ENCODE measurements at places on chromosomes 11 and 22. TPM values are rescaled to one million over a fixed set of nuclear protein-coding genes. Genes with fewer than 3 reads are reported as not detected.
A peak's percentile ranks its signal among the peaks of the same experiment; 100 is the strongest.

DNA sequence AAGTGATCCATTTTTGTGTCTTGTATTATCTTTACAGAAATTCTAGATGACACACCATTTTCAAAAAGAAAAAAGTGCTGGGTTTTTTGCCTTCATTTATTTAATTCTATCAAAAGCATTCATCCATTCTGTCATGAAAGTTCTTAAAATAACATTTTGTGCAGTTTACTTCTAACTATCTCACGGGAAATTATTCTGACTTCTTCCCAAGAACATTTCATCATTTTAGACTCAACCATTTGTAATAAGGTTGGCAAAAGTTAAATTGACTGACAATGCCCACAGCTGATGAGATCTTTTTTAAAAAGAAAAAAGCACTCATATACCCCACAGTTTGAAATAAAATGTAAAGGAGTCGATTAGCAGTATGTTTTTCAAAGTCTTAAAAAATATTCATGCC lies 68.5 kb downstream of the SBF2 start:
- H3K36me3 ChIP-seq = no peaks in the 10 kb centered on the region
- no peaks in the 10 kb centered on the region for H3K4me1 ChIP-seq
- H3K4me3 ChIP-seq = no peak overlapping the region
- no peak for DNase-seq

DNA sequence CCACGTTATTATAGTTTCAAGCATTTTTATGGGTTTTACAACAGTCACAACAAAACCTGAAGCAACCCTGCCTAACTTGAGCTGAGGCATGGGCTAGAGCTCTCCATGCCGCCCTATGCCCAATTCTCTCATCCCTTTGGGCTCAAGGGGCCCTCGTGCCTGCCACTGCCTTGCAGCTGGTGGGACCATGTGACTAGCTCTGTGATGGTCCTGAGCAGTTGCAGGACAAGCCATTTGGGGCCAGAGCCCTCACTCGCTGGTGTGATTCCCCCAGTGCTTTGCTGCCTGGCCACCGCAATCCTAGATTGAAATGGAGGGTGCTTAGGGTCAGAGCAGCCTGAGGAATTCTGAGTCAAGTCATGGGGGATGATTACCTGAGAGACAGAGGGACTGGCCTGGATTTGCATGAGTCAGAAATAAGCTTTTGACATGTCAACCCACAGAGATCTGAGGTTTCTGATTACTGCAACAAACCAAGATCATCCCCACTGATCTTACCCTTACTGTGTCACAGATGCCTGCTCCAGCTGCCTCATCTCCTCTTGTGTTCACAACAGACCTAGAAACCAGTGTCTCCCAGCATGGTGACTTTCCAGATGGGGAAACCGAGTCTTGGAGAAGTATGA lies 323.7 kb downstream of the BRD1 start:
- no peaks in the 10 kb centered on the region for H3K36me3 ChIP-seq
- no peak overlapping the region for H3K27ac ChIP-seq
- H3K4me3 ChIP-seq = no peak overlapping the region
- DNase-seq = no peak

DNA sequence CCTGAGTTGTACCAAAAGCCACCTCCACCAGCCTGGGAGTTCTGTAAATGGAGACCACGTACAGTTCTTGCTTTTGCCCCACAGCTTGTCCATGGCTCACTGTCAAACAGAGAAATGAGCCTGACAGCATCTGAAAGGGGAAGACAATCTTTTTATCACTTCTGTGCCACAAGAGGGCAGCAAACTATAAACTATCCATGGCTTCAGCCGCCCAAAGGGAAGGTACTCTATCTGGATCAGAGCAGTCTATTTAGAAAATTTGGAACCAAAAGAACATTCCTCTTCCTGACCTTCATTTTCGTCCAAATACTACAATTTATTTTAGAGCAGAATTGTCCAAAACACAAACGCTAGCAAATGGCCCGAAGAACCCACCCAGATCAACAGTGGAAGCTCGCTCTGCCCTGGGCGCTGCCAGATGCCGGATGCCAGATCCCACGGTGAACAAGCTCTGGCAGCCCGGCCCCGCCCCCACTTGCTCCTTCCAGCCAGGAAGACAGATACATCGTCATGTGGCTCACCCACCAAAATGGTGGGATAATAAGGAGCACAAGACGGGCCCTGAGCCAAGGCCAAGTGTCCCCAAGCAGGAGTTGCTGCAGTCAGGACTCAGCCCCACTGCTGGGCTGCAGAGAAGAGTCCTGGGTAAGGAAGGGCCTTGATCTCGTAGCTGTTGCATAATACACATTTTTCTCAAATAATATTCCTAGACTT lies 23.9 kb upstream of the SCGB1A1 start:
- H3K27me3 ChIP-seq = no peaks in the 10 kb centered on the region
- H3K36me3 ChIP-seq = no peaks in the 10 kb centered on the region
- H3K27ac ChIP-seq = no peak overlapping the region
- H3K4me3 ChIP-seq = no peak overlapping the region

DNA sequence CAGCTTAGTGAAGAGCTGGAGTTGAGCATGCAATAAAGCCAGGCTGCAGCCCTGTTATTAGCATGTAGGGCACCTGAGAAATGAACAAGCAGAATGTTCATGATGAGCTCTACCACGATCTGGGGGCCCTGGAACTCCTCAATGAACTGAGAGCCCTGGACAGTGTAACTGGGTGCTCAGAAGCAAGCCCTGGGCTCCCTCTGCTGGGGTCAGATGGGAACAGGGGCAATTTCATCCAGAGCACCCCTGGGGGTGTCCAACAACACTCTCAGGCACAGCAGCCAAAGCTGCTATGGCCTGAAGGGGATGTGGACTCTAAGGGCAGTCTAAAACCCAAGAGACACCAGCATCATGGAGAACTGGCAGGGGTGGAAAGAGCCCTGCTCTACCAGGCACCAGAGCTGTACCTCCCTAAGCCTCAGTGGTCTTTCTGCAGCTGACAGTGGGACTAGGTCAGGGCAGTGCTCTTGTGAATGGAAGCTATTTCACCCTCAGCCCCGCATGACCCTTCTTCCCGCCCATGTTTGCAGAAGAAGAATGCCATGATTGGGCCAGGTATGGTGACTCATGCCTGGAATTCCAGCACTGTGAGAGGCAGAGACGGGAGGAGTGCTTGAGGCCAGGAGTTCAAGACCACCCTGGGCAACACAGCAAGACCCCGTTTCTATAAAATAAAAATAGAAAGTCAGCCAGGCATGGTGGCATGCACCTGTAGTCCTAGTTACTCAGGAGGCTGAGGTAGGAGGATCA lies 28.9 kb downstream of the THOC5 start:
- H3K36me3 ChIP-seq = peaks cover 87% of the 10 kb centered on the region
- H3K27me3 ChIP-seq = no peaks in the 10 kb centered on the region
- no peak overlapping the region for H3K4me3 ChIP-seq

GRCh38 chr22:23053051-23053707 lies 17.1 kb upstream of the GNAZ start:
- H3K36me3 ChIP-seq = no peaks in the 10 kb centered on the region
- DNase-seq = no peak
- no peaks in the 10 kb centered on the region for H3K27me3 ChIP-seq
- H3K4me3 ChIP-seq = no peak overlapping the region
- no peaks in the 10 kb centered on the region for H3K4me1 ChIP-seq
- H3K27ac ChIP-seq = no peak overlapping the region

DNA sequence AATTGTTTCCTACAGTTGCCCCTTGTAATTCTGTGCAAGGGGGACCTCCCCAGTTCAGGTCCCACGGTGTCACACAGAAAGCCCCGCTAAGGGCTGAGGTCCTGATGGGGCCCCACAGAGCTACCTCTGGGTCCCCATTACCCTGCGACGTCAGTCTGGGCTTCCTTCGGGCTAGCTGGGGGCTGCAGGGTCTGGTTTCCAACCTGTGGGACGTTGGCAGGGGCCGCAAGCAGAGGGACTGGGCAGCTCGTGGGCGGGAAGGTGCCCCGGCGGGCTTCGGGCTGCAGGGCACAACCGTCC lies 698 bp downstream of the SLC37A4 start:
- DNase-seq = no peak
- peak overlapping the region; percentile 91 for H3K4me3 ChIP-seq
- peaks cover 23% of the 10 kb centered on the region for H3K36me3 ChIP-seq
- H3K27ac ChIP-seq = peak overlapping the region; percentile 73
- peaks cover 29% of the 10 kb centered on the region for H3K4me1 ChIP-seq

- H3K36me3 ChIP-seq = no peaks in the 10 kb centered on the region
- no peak for DNase-seq
- no peak overlapping the region for H3K4me3 ChIP-seq
- H3K27ac ChIP-seq = no peak overlapping the region
- no peaks in the 10 kb centered on the region for H3K4me1 ChIP-seq
- no peaks in the 10 kb centered on the region for H3K27me3 ChIP-seq
Observed at GRCh38 chr11:45212566-45213315, 66.3 kb downstream of the PRDM11 start.

- H3K36me3 ChIP-seq = no peaks in the 10 kb centered on the region
- no peak overlapping the region for H3K27ac ChIP-seq
- H3K27me3 ChIP-seq = no peaks in the 10 kb centered on the region
- no peak overlapping the region for H3K4me3 ChIP-seq
- no peaks in the 10 kb centered on the region for H3K4me1 ChIP-seq
Observed at GRCh38 chr11:82270870-82271269, 462.8 kb downstream of the FAM181B start.

- no peaks in the 10 kb centered on the region for H3K27me3 ChIP-seq
- no peaks in the 10 kb centered on the region for H3K4me1 ChIP-seq
- no peaks in the 10 kb centered on the region for H3K36me3 ChIP-seq
- no peak overlapping the region for H3K4me3 ChIP-seq
- DNase-seq = no peak
- no peak overlapping the region for H3K27ac ChIP-seq
Observed at GRCh38 chr11:44445500-44446365, 119.7 kb upstream of the CD82 start.

DNA sequence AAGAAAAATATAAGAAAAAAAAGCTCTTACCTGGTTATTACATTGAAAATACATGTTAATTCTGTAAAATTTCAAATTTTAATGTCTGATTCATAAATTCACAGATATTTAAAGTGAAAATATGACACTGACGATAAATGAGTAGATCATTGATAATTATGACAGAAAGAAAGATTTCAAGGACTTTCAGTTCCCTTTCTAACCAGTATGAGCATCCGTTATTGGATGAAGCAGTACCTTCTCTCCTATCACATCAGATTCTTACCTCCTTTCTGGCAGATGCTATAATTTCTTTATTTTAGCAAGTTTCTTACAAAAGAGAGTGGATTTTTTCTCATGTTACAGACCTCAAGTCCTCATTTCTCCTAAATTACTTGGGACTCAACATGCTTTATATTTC lies 847.3 kb downstream of the JRKL start:
- DNase-seq = no peak
- H3K4me1 ChIP-seq = no peaks in the 10 kb centered on the region
- no peaks in the 10 kb centered on the region for H3K27me3 ChIP-seq

GRCh38 chr11:92681586-92681985 lies 287.9 kb upstream of the MTNR1B start:
- DNase-seq = no peak
- H3K4me3 ChIP-seq = no peak overlapping the region
- no peak overlapping the region for H3K27ac ChIP-seq
- no peaks in the 10 kb centered on the region for H3K36me3 ChIP-seq
- no peaks in the 10 kb centered on the region for H3K4me1 ChIP-seq
- H3K27me3 ChIP-seq = no peaks in the 10 kb centered on the region

GRCh38 chr11:1073851-1074243 lies 827 bp upstream of the MUC2 start:
- no peaks in the 10 kb centered on the region for H3K27me3 ChIP-seq
- no peaks in the 10 kb centered on the region for H3K36me3 ChIP-seq
- no peak overlapping the region for H3K4me3 ChIP-seq
- H3K4me1 ChIP-seq = no peaks in the 10 kb centered on the region

GRCh38 chr11:18320617-18321016 lies 1.3 kb downstream of the HPS5 start:
- no peak overlapping the region for H3K27ac ChIP-seq
- peaks cover 25% of the 10 kb centered on the region for H3K4me1 ChIP-seq
- no peak for DNase-seq
- no peak overlapping the region for H3K4me3 ChIP-seq
- peaks cover 8% of the 10 kb centered on the region for H3K36me3 ChIP-seq

GRCh38 chr11:32386770-32387377 lies 48.5 kb downstream of the WT1 start:
- no peak for DNase-seq
- no peak overlapping the region for H3K27ac ChIP-seq
- no peaks in the 10 kb centered on the region for H3K4me1 ChIP-seq
- H3K27me3 ChIP-seq = peaks cover 6% of the 10 kb centered on the region
- no peak overlapping the region for H3K4me3 ChIP-seq

GRCh38 chr22:36586271-36586670 lies 57.3 kb upstream of the EIF3D start:
- H3K36me3 ChIP-seq = no peaks in the 10 kb centered on the region
- no peak for DNase-seq
- H3K4me3 ChIP-seq = no peak overlapping the region
- no peaks in the 10 kb centered on the region for H3K4me1 ChIP-seq
- H3K27ac ChIP-seq = no peak overlapping the region

- no peaks in the 10 kb centered on the region for H3K27me3 ChIP-seq
- no peaks in the 10 kb centered on the region for H3K4me1 ChIP-seq
- DNase-seq = no peak
- H3K36me3 ChIP-seq = peaks cover 3% of the 10 kb centered on the region
- no peak overlapping the region for H3K27ac ChIP-seq
Observed at GRCh38 chr11:95910638-95911368, 13.1 kb downstream of the MTMR2 start.

DNA sequence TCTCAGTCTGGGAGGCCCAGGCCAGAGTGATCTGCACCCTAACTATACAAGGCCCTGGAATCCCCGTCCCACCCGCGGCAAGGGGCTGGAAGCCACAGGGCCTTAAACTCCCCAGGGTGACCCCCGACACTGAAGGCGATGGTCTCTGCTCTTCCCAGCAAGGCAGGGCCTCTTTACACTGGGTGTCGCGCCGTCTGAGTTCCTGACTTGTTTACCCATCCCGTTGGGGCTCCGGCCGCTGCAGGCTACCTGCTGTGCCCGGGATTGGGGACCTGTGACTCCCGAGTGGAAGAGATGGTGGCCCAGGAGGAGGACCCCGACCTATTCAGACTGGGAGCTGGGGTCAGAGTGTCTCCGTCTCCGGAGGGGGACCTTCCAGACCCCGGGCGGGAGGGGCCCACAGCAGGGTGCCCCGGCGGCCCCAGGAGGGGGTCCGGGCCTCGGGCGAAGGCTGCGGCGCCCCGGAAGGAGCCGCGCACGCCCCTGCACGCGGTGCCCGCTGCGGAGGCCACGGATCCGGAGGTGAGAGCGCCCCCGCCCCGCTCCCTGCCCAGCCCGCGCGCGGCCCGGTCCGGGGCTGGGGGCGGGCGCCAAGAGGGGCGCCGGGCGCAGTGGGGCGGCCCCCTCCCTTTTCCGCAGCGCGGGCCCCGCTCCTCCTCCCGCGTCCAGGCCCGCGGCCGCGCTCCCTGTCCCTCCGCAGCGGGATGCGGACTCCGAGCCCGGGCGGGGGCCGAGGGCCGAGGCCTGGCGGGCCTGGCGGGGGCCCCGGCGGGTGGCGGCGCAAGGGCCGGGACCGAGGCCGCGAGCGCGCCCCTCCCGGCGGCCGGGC lies 560 bp upstream of the MPPED1 start:
- H3K4me1 ChIP-seq = no peaks in the 10 kb centered on the region
- H3K27ac ChIP-seq = no peak overlapping the region
- no peaks in the 10 kb centered on the region for H3K36me3 ChIP-seq
- H3K27me3 ChIP-seq = peaks cover 29% of the 10 kb centered on the region
- no peak for DNase-seq
- H3K4me3 ChIP-seq = no peak overlapping the region

The TRIM49B gene
- total RNA-seq = not detected

The SC5D gene
- total RNA-seq = 92.7 TPM

The PTGDR2 gene
- 0.36 TPM for total RNA-seq

The HEPHL1 gene
- not detected for total RNA-seq

The TBC1D10A gene
- total RNA-seq = 41.8 TPM

The SLC22A8 gene
- not detected for total RNA-seq

The TMEM45B gene
- total RNA-seq = 1.7 TPM

The NCF4 gene
- 7.7 TPM for total RNA-seq
